ENCODE measurements at places on chromosomes 12 and 14. TPM values are rescaled to one million over a fixed set of nuclear protein-coding genes. Genes with fewer than 3 reads are reported as not detected.

DNA sequence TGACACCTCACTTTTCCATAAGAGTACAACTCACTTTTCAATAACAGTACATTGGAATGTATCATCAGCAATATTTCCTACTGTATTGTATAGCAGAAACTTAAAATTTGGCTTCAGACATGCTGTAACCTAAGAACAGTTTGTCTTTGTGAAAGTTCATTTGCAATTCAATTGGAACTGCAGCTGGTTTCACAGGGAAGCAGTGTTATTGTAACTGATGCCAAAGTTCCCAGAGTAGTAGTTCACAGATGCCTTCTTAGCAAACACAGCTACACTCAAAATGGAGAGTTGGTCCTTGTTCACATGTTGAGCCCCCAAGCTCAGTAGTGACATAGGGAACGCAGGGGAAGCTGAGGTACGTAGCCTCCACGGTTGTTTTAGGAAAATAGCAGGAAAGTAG is 23.3 kb downstream of the PPP1R36 start:
- DNase-seq: no peak

GRCh38 chr12:50119387-50119786 is 7.4 kb downstream of the COX14 start:
- no peak for DNase-seq

The SYT1 gene
- total RNA-seq: not detected

DNA sequence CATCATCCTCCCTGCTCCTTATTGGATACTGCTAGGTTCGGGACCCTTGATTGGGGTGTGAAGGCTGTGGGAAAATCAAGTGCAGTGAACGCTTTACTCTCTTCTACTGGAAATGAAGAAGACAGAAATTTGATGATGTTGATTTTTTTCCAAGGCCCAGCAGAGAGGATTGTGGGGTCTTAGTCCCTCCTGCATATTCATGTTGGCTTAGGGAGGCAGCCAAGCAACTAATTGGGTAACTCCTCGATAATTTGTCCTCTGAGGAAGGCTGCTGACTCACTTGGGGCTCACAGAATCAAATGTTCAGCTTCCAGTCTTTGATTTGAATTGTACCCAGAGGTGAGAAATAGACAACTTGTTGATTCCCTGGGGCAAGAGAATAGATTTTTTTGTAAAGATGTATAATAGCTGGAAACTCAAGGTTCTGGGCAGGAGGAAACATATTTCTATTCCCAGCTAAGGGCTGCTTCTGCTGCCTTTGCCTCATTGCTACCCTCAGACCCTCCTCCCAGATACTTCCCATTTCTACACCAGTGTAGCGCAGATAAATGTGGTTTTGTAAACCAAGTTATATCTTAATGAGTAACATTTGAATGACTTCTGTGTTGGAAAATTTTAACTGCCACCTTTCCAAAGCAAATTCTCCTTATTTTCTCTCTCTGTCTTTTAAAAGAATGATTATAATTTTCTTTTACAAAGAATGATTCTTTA is 21.7 kb downstream of the NEUROD4 start:
- DNase-seq: no peak

DNA sequence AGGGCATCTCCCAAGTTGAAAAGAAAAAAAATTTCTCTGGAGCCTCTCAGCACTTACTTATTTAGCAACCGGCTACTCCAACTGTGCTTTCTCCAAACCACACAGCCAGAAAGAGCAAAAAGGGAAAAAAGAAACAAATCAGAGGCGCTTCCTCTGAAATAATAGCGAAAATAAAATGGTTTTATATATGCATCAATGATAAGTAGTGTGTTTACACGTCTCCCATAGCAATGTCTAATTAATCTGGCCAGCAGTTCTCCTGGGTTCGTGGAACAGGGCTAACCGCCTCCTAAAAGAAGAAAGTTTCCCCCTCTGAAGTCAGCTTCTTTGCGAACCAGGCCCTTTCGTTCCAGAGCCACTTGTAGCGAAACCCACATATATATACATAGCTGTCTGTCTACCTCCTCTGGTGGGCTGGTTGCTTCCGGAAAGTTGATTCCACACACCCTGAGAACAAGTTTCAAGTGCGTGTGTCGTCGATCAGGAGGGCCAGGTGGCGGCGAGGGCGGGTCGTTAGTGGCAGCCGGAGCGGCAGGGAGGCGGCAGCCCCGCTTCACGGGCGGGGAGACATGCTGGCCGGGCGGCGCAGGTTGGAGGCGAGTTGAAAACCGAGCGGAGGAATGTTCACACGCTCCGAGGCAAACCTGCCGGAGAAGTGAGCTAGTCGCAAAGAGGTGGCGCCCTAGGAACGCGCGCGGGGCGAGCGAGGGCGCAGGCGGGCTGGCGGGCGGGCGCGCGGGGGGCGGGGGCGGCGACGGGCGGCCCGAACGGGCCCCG is 2.7 kb downstream of the PTHLH start:
- DNase-seq: peak; percentile 16
